Urinary bladder (tissue), 4 donors: ENCODE measurements at places on chromosomes 5 and 9.

GRCh38 chr9:134725605-134725940 is 84.0 kb downstream of the COL5A1 start:
- no peak for DNase-seq

DNA sequence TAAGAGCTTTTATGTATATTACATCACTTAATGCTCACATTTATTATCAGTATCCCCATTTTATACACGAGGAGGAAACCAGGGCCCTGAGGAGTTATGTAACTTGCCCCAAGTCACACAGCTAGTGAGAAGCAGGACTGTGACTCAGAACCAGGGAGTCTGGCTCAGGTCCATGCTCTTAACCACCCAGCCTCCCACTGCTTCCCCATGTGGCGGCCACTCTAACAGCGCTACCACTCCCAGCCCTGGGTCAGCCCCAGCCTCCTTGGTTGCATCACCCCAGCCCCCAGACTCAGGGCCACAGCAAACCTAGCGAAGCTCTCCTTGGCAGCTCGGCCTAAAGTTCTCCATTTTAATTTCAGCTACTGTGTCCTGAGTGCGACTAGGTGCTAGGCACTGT is 159.1 kb downstream of the PAX5 start:
- DNase-seq = no peak

DNA sequence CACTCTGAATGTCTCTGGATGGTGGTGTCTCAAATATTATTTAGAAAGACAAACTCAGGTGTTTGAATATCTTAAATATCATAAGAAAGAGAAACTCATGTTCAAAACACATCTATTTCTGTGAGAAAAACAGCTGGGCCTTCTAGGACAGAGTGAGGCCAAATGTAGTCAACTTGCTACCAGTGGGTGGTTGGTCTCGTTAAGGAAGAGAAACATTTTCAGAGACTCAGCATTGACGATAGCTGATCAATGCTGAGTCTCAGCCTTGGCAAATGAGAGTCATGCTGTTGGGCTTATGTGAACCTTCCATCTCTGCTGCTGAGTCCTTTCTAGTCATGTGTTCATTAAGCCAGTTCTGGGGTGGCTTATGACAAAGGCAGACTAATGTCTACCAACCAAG is 418.0 kb downstream of the CETN3 start:
- no peak for DNase-seq

DNA sequence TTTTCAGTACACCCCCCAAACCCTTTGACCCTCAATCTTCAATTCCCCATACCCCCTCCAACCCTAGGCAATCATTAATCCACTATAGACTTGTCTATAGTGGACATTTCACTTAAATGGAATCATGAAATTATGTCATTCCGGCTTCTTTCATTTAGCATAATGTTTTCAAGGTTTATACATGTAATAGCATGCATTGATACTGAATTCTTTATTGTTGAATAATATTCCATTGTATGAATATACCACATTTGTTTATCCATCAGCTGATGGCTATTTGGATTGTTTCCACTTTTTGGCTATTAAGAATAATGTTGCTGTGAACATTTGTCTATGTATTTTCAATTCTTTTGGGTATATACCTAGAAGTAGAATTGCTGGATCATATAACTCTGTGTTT is 238.8 kb downstream of the PDE4D start:
- DNase-seq = no peak

- DNase-seq = no peak
Measured at GRCh38 chr9:72907421-72907820, 45.4 kb downstream of the ALDH1A1 start.

GRCh38 chr5:150286820-150287219 is 2.8 kb downstream of the CAMK2A start:
- DNase-seq = no peak

- DNase-seq = no peak
Measured at GRCh38 chr9:113876151-113876992, at the start of gene ZNF618. Gene ZNF618, plus strand, starts transcription at chr9:113876309. Its CDS starts 72 bp downstream, at chr9:113876381.

- DNase-seq = no peak
Measured at GRCh38 chr9:111467778-111468367, 16.3 kb downstream of the ECPAS start.

- DNase-seq = no peak
Measured at GRCh38 chr5:84249918-84250630, 134.6 kb downstream of the EDIL3 start.

GRCh38 chr5:109905906-109906305 is 216.2 kb downstream of the MAN2A1 start:
- DNase-seq = no peak

DNA sequence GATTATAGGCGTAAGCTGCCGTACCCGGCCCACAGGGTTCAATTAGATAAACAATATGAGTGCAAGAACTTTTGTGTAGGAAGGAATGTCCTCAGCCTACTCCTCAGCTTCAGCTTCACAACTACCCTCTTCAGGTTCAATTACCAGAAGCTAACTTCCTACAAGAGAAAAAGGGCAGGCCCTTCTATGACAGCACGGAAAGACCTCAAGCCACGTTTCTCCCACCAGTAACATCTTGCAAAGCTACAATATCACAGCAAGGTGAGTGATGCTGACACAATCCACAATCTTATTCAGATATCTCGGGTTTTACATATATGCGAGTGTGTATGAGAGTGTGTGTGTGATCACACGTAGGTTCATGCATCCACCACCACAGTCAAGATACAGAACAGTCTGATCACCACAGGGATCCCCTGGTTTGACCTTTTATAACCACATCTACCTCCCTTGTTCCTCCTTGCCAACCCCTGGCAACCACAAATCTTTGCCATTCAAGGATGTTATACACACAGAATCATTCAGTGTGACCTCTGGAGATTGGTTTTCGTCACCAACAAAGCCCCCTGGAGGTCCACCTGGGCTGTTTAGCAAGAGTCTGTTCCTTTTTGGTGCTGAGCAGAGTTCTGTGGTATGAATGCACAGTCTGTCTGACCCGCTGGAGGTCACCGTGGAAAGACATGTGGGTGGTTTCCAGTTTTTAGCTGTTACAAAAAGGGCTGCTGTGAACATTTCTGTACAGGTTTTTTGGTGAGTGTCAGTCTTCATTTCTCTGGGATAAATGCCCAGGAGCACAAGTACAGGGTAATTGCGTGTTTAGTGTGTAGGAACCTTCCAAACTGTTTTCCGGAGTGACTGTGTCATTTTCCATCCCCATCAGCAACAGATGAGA is 38.2 kb downstream of the IPPK start:
- DNase-seq = no peak

DNA sequence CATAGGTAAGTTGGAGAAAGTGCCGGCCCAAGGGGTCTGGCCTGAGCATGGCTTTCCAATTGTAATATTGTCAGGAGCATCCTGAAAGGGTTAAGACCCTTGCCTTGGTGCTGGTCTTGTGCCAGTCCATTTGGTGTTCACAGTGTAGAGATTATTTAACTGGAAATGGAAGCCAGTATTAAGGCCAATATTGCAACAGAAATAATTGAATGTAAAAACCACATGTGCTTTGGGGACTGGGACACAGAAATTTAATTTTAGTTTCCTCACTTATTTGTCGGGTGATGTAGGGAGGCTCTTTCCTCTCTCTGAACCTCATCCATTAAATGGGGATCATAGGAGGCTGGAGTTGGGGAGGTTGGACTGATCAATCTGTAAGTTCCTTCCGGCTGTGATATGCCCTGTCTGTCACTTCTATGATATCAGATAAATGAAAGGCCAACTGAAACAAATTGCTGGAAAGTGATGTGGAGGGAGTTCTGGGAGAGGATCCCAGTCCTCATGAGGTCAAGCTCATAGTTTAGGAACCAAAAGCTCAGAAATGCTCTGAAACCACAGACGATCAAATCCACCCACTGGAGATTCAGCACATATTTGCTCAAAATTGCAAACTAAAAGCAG is 54.8 kb upstream of the COL15A1 start:
- no peak for DNase-seq

- DNase-seq = no peak
Measured at GRCh38 chr5:172187118-172188032, 649 bp downstream of the STK10 start.

GRCh38 chr5:147628058-147628895 is 118.4 kb upstream of the DPYSL3 start:
- DNase-seq = peak; percentile 56

GRCh38 chr5:95962785-95963184 is 1.1 kb upstream of the ELL2 start:
- no peak for DNase-seq

GRCh38 chr9:26012797-26013196 is 334.6 kb upstream of the TUSC1 start:
- no peak for DNase-seq

- DNase-seq = no peak
Measured at GRCh38 chr9:130215341-130216119, 43.3 kb downstream of the NCS1 start.

- no peak for DNase-seq
Measured at GRCh38 chr9:108095496-108095895, 605.9 kb upstream of the KLF4 start.

- peak; percentile 59 for DNase-seq
Measured at GRCh38 chr5:159444441-159445082, 114.3 kb upstream of the IL12B start.
